ENCODE measurements at places on chromosomes 11 and 22.

GRCh38 chr11:16770016-16770415 is 31.6 kb downstream of the C11orf58 start:
- DNase-seq: no peak

GRCh38 chr22:48333323-48333763 is 1494.3 kb downstream of the BRD1 start:
- no peak for DNase-seq

GRCh38 chr11:12056119-12056518 is 47.7 kb upstream of the DKK3 start:
- DNase-seq: no peak

- no peak for DNase-seq
Measured at GRCh38 chr22:41752011-41752970, 48.2 kb upstream of the CCDC134 start.

- DNase-seq: no peak
Measured at GRCh38 chr22:27107386-27107785, 450.0 kb downstream of the MIAT start.

GRCh38 chr22:48720662-48721394 is 1106.8 kb downstream of the BRD1 start:
- no peak for DNase-seq

- DNase-seq: no peak
Measured at GRCh38 chr11:115682101-115682500, 177.9 kb upstream of the CADM1 start.

DNA sequence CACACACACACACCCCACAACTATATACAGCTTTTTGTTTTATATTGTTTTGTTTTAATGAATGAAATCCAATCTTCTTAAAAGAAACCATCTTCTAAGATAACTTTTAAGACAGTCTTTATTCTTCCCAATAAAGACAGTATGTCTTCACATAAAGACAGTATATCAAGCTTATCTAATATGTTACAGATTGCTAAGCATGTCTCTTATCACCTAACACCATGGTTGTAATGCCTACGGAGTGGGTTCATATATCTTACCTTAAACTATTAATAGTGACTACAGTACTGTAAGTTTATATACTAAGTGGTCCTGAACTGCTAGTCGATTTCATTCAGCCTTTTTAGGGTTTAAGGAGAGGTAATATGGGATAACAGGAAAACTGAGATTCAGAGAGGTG is 8.5 kb downstream of the RNF141 start:
- DNase-seq: no peak

- DNase-seq: no peak
Measured at GRCh38 chr11:130616573-130616972, 168.1 kb downstream of the ADAMTS15 start.

Data from dorsolateral prefrontal cortex (tissue), 122 donors.